Activated T-helper 1 cell treated with anti-CD3 and anti-CD28 coated beads, Interleukin-2, amount 50 U/mL, for 16 hours (primary cell): ENCODE measurements at places on chromosomes 2 and 18.

GRCh38 chr2:200168641-200169555 lies 137.6 kb upstream of the SPATS2L start:
- DNase-seq: no peak

- DNase-seq: no peak
Observed at GRCh38 chr18:2896990-2897389, 50.2 kb downstream of the EMILIN2 start.

- no peak for DNase-seq
Observed at GRCh38 chr2:241067501-241068135, 34.5 kb downstream of the MTERF4 start.

DNA sequence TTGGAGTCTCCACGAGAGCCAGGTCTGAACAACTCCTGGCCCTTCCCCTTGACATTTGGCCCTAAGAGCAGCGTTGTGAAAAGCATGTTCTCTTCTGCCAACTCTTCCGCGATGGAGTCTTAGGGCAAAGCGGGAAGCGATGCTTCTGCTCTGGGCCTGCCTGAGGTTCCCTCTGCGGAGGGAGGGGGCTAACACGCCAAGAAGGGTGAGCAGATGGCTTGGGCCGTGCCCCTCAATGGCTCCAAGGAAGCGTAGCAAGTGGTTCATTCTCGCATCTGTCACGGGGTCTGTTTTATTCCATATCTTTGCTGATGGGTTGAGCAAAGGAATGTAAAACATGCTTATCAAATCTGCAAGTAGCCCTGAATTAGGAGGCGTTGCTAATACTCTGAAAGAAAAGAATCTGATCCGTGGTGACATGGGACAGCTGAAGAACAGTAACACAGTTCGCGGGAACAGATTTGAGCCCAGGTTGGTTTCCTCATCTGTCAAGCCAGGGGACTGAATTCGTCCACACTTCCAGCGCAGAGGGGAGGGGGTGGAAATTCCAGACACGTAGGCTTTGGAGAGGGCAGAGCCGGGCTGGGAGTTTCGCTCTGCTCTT lies 38.0 kb downstream of the DNMT3A start:
- no peak for DNase-seq

- DNase-seq: no peak
Observed at GRCh38 chr18:24702001-24702515, 241.6 kb downstream of the HRH4 start.

- no peak for DNase-seq
Observed at GRCh38 chr2:233519787-233520611, 46.6 kb downstream of the USP40 start.

GRCh38 chr2:72602711-72603110 lies 223.1 kb downstream of the EXOC6B start:
- DNase-seq: no peak
